ENCODE measurements at places on chromosomes 1 and 21.

DNA sequence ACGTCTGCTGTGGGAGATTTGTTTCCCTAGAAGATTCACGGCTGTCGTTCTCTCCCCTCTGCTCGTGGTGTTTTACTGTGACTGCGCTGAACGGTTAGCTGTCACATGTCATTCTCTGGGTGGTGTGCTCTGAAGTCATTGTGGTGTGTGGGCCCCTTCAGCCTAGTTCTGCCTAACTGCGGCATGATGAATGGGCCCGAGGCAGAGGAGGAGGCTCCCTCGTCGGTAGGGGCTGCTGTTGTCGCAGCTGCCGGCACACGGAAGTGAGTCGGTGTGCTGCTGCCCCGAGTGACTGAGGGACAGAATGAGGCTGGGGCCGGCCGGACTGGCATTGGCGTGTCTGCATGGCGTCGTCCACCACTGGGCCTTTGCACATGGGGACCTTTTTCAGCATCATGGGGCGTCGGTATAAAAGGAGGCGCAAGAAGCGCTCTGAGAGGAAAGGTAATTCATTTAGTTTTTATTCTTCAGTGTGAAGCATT is 77.9 kb downstream of the ADARB1 start:
- no peak for DNase-seq

GRCh38 chr1:101435831-101436511 is 199.2 kb downstream of the S1PR1 start:
- no peak for DNase-seq

DNA sequence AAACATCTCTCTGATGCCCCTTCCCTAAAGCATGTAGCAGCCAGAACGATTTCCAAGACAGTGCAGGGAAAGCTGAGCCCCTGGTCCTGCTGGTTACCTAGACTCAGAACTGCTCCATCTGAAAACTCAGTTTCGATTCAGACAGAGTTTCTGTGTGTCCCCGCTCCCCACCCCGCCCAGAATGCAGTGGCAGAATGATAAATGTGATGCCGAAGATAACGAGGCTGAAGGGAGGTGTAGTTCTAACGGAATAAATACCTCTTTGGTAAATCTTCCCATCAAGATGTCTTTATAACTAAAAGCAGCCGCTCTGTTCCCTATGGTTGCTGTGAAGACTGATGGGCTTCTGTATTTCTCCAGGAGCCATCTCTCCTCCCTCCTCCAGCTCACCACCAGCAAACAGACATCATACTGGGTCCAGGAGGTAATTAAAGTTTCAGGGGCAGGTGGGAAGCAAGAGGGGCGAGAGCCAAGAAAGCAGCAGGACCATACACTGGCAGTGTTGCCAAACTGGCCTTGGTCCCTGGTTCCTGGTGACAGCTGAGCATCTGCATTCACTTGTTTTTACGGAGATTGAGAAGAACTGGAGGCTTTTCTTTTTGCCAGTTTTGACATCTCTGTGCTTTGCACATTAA is 76.9 kb downstream of the DDX20 start:
- DNase-seq = no peak

- DNase-seq = no peak
These were observed 26.6 kb downstream of the SCYL3 start for GRCh38 chr1:169867012-169867675.

DNA sequence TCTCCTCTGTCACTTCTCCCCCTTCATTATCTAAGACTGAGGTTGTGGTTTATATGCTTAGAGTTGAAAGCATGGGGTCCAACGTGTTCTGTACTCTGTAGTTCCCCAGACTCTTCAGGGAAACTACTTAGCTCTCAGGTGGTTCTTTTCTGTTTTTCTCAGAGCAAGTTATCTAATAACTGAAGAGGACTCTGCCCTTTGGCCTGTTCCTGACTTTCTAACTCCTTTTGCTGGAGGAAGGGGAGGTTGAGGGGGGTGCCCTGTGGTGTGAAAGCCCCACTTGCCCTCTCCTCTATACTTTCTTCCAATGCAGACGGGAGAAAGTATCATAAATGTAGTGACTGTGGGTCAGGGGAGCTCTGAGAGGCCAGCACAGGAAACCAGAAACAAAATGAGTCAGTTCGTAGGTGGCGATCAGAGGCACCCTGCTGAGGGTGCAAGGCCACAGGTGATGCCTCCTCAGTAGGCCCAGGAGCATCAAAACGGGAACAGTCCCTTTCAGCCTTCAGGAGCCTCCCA is 5.0 kb downstream of the SLC25A44 start:
- no peak for DNase-seq

DNA sequence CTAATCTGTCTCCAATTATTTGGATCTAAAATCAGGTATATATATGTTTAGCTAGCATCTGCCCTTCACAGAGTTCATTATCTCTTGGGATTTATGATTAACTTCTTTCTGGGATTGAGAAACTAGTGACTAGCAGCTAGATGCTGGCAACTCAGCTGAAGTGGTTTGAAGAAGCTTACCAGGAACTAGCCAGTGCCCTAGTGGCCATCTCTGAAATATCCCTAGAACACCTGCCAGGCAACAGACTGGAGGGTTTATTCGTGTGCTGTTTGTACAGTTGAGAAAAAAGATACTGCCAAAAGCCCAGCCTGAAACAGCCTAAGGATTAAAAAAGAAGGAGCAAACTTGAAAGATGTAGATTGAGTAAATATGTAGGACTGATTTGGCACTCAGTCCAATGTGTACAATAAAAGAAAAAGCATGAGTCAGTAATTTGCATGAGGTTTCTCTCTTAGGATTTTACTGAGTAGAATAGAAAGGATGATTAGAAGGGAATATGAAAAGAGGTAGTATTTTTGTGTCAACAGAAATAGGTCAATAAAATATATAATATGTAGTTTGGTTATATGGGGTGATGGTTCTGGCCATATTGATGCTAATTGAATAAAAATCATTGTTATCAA is 1144.6 kb upstream of the ADGRL2 start:
- DNase-seq = no peak

- no peak for DNase-seq
These were observed 81.8 kb downstream of the TMEM53 start for GRCh38 chr1:44592208-44593145.

GRCh38 chr21:25881524-25882376 is 147.0 kb downstream of the GABPA start:
- peak; percentile 31 for DNase-seq

DNA sequence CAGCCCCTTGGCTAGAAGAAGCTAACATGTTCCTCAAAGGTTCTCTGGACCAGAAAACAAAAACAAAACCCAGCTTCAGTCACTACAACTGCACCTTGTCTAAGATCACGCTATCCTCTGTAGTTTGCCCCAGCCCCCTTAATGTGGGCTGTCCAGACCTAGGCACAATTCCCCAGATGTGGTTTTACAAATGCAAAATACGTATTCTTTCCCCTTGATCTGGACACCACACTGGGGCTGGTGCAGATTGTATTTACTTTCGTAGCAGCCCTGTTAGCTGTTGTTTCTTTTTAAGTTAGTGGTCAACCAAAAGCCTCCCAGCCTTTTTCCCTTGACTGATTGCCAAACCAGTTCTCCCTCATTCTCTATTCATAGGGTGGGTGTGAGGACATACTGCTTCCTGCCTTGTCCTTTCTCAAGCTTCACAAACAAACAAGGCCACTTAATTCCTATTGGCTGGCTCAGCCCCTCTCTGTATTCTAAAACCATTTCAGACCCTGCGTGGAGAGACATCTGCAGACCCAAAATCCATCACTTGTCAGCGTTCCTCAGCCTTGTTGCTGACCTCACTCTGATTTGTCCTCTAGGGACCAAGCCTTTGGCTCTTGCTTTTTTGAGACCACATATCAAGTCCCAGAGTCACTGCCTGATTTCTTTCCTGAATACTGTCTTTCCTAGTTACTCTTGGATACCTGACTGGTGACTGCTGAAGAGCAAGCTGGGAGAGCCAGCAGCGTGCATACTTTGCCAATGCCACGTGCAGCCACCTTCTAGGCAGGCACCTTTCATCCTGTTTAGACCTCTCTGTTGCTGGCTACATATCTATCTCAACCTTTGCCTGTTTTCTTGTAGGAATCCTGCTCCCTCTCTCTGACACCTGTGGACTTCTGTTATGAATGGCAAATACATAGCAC is 96.4 kb upstream of the RAB3GAP2 start:
- DNase-seq = no peak

- no peak for DNase-seq
These were observed 34.1 kb downstream of the C8B start for GRCh38 chr1:56931686-56932085.

DNA sequence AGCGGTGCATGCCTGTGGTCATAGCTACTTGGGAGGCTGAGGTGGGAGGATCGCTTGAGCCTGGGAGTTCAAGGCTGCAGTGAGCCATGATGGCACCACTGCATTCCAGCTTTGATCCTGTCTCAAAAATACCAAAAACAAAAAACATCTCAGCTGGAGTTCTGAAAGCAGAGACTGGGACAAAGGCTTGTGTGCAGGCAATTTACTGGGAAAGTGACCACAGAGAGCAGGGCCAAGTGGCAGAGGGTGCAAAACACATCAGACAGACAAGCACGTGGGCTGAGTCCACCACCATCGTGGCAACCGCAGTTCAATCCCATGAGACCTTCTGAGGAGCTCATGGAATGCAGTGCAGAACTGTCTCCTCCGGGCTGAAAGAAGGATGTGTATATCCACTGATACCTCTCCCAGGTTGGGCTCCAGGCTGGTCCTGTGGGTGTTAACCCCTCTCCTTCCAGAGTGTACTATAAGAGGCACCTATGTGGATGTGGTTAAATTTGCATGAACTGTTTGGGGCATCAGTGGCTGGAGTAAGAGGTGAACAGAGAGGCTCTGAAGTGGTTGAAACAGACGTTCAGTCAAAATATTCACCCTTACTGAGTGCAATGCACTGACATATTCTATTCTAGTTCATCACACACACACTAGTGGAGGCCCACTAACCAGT is 10.8 kb downstream of the PIGP start:
- no peak for DNase-seq

- DNase-seq = no peak
These were observed 50.2 kb downstream of the ST3GAL3 start for GRCh38 chr1:43757343-43758053.

DNA sequence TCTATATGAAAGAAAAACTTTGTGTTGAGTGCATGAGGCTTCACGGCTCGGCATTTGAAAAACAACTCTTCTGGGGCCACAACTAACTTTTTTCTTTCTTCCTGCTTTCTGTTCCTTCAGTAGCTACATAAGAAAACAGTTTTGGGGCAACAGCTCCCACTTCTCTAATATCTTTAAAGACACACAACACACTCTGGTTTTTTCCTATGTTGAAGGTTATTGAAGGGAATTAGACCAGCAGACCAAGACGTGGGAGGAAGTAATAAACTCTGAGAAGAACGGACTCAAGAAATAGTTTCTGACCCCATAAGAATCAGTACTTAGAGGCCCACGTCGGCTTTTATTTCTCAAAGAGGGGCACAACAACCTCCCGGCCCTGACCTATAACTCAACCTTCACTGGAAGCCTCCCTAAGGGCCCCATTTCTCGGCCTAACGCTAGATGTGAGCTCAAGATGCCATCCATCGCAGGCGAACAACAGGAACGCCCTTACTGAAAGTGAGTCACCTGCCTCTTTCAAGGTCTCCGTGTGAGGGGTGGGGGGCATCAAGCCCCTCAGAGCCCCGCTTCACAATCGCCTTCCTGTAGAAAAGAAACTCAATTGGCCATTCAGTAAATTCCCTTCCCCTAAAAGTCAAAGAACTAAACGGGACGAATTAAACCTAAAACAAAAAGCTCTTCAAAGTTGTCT is 844 bp downstream of the ZMYM6 start:
- no peak for DNase-seq

GRCh38 chr1:179941454-179941853 is 13.2 kb upstream of the CEP350 start:
- no peak for DNase-seq

DNA sequence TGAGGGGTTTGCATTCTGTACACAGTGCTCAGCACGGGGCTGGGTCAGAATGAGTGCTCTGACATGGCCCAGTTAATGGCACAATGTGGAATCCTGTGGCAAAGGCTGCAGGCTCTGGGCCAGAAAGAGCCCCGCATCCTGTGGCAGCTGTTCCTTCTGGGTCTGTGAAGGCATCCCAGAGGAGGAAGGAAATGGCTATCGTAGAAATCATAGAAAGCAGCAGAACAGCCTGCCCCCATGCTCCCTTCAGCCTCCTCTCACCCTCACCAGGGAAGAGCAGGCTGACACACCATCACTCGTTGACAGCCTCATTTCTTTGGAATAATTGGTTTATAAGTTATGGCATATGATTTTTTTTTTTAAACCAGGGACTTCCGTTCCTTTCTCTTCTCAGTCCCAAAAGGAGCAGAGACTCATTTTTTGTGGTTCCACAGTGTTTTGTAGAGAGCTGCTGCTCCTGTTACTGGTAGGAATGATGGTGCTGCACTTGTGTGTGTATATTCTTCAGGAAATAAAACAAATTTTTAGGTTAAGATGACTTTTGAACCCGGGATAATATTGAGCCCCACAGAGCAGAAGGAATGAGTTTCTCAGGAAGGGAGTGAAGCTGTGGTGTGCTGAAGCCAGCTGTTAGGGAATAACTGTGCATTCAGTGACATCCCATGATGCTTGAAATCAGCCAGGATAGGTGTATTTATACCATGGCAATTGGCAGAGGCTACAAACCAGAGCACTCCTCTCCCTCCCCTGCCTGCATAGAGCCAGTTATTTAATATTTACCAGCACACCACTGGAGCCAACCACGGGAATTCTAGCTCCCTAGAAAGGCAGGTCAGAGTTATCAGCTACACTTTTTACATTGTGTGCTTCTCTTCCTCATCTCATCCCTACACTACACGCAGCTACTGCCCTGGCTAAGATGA is 32.0 kb downstream of the PLXNA2 start:
- DNase-seq = no peak

DNA sequence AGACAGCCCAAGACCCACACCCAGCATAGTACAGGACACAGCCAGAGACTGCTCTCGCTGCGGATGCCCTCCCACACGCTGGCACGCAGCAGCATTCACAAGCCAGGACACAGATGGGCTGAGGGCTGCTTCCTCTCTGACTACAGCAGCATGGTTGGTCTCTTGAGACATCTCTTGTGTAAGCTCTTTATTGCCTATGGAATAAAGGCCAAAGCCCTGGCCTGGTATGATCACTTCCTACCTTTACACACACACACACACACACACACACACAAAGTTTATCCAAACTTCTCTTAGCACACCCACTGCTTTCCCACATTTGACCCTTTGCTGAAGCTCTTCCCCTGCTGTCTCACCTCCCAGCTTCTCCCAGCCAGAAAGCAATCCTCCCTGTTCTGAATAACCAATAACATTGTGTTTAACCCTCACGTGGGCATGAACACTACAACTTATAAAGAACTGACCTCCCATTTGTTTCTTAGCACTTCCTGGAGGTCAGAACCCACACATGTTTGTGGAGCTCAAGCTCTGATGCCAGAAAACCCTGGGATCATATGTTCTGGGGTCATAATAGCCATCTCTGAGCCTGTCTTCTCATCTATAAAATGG is 1.2 kb upstream of the LUZP1 start:
- DNase-seq = no peak

- DNase-seq = peak; percentile 9
These were observed 9.6 kb upstream of the ADORA1 start for GRCh38 chr1:203117611-203118575.

- peak; percentile 57 for DNase-seq
These were observed 282 bp downstream of the RSPH1 start for GRCh38 chr21:42495765-42496119.

GRCh38 chr1:119783354-119784185 is 14.9 kb upstream of the HMGCS2 start:
- DNase-seq = no peak

- DNase-seq = no peak
These were observed 12.6 kb downstream of the SH2D2A start for GRCh38 chr1:156804026-156804425.

GRCh38 chr1:186033847-186034271 is 299.7 kb downstream of the HMCN1 start:
- DNase-seq = no peak

- DNase-seq = peak; percentile 58
These were observed 15.9 kb downstream of the RNU5D-1 start for GRCh38 chr1:44714944-44715571.

GRCh38 chr1:99994496-99994895 is 24.7 kb downstream of the SLC35A3 start:
- no peak for DNase-seq
